ENCODE measurements at places on chromosomes 7 and 10. TPM values are rescaled to one million over a fixed set of nuclear protein-coding genes. Genes with fewer than 3 reads are reported as not detected.

GRCh38 chr10:96794836-96795733 is 37.0 kb upstream of the LCOR start:
- DNase-seq: no peak

The PRSS2 gene
- total RNA-seq: 30.0 TPM

- no peak for DNase-seq
Observed at GRCh38 chr7:27113991-27114769, 11.7 kb upstream of the HOXA2 start.

GRCh38 chr7:89027781-89028180 is 232.2 kb upstream of the TEX47 start:
- DNase-seq: no peak

DNA sequence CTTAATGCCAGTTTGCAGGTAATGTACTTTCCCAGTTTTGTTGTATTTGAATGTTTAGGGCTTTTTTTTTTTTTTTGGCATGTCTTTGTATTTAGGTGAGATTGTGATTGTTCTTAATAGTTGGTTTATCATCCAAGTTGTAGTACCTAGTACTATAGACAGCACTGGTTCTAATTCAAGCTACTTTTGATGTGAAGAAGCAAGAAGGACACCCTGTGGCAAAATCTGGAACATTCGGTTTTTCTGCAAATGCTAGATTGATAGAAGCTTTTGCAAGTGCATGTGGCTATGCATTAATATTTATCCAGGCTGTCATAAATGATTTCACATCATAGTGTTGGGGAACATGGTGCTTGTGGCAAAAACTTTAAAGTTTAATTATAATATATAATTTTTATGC is 248.9 kb downstream of the FOXP2 start:
- DNase-seq: no peak

- DNase-seq: no peak
Observed at GRCh38 chr7:38276096-38276877, 2.9 kb upstream of the TARP start.

DNA sequence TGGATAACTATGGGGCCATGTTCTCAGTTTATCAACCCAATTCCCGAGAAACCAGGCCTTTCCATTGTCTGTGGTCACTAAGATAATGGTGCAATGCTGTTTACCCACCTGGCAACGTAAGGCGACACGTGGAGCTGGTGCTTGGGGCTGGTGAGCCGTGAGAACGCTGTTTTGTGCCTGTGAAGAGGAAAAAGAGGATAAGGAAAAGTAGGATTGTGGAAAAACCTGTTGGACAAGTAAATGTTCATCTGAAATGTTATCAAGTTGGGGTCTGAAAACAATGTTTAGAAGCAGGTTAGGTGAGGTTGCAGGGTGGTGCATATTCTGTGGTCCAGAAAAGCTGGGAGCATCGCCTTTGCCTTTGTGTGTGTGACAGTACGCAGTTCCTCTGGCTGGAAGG is 88.5 kb downstream of the PPP1R17 start:
- DNase-seq: no peak

The IRF5 gene
- 15.4 TPM for total RNA-seq

The FZD1 gene
- total RNA-seq: 0.26 TPM

GRCh38 chr7:120996333-120996987 is 7.9 kb downstream of the CPED1 start:
- peak; percentile 9 for DNase-seq

DNA sequence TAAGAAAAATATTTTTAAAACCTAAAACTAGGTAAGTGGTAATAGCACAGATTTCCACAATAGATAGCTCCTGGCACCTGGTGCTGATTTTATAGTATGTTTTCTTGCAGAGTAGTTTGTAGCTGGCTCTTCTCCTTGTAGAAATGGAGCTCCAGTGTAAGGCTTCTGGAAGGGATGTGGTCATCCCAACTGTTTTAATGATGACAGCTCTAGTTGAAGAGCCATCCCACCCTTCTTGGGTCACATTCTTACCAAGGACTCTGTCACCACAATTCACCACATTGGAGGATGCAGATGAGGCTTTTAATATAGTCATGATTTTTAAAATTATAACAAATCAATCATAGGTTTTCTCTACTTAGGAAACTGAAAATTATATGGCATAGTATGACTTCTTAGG is 31.0 kb downstream of the TES start:
- no peak for DNase-seq

DNA sequence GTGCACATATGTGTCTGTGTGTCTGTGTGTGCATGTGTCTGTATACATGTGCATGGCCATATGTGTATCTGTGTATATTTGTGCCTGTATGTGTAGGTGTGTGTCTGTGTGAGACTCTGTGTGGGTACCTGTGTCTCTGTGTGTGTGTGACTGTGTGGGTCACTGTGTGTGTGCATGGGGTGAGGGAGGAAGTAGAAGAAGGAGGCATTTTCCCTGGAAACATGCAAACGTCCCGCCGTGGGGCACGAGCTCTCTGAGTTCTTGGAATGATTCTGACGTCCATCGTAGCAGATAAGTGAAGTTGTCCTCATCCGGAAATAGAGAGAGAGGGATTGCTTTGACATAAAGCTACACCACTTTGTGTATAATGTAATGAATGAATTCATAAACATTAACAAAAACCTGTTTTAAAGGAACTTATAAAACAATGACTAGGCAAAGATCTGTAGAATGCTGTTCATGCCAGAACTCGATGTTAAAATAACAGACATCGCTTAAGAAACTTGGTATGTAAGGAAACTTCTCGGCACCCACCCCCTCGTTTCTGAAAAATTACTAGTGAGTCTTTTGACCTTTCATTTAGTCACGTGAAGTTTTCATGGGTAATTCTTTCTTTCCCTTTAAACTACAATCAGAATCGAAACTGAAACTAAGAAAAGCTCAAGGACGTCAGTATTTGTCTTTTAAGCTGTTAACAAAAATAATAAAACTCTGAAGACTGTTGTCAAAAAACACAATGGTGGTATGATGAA is 43.6 kb upstream of the KLF6 start:
- DNase-seq: peak; percentile 49

GRCh38 chr7:2880874-2881533 is 36.9 kb upstream of the GNA12 start:
- no peak for DNase-seq

DNA sequence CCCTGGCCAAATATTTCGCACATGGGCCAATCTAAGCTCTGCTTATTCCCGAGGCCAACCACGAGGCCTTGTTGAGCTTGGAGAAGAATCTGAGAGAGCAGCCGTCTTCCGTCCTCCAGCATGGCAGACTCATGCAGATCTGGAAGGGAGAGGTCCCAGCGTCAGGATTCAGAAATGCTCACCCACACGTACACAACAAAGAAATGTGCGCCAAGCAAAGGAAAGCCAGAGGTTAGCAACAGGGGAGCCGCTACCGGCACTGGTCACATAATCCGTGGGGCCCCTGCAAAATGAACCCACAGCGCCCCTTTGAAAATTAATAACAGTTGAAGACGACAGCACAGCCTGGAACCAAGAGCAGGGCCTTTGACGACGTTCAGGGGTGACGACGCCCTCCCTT is 25.4 kb upstream of the PRKAG2 start:
- DNase-seq: no peak

The SLC35G1 gene
- total RNA-seq: 4.4 TPM

GRCh38 chr7:107446531-107446930 is 23.3 kb upstream of the GPR22 start:
- DNase-seq: no peak

DNA sequence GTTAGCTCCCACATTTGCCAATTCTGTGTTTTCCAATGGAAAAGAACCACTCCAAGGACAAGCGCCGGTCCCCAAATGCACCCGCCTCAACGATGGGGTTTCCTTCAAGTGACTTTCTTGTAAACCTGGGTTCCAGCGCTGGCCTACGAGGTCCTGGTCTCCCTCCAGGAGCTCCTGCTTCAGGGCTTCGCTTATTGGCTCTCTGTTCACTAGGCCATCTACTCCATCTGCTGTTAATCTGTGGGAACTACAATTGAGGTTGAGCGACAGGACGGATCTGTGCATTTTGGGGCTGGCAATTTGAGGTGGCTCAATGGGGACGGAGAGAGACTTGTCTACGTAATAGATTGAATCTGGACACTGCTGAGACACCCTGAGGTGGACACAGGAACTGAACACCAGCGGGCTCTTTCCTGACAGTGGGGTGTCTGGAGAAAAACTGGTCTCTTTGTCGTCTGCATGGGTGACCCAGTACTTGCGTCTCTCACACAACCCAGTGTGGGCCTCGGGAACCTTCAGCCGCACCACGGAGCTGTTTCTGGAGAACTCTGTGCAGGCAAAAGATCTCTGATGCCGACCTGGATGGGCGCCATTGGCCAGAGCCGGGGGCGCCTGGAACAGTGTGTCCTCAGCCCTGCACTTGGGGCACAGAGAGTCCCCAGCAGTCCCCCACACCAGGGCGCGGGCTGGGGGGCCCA is 115.9 kb upstream of the ADAM12 start:
- DNase-seq: no peak

The AKR1C3 gene
- 0.49 TPM for total RNA-seq

GRCh38 chr10:82953331-82953730 is 1078.3 kb downstream of the NRG3 start:
- no peak for DNase-seq

DNA sequence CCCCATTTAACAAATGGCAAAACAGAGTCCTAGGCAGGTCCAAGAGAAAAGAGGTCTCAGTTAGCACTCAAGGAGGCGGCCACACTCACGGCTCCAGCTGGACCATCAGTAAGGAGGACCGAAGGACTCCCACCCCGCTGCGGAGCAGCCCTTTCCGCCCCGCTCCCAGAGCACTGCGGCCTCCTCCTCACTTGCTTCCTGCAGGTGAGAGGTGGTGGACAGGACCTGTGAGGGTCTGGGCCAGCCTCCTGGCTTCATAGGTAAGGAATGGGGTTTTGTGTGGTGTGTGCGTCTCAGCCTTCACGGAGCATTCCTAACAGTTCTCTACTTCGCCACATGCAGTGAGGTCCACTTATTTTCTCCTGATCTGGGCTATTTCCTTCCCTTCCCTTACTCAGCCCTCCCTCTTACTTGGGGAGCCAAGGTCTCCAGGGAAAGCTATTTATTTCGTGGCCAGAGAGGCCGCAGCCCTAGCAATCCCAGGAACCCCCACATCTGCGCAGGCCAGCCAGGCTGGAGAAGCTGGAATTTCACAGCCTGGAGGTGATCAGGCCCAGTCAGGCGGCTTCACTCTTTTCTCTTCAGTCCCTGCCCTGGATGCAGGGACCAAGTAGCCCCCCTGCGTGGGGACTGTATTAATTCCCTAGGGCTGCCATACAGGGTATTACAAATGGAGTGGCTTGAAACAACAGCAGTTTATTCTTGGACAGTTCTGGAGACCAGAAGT is 45.9 kb downstream of the ZNF783 start:
- no peak for DNase-seq

The SPDYE16 gene
- not detected for total RNA-seq

The CCL24 gene
- not detected for total RNA-seq

GRCh38 chr10:121818599-121818998 is 109.2 kb downstream of the ATE1 start:
- no peak for DNase-seq

The SLC26A3 gene
- total RNA-seq: 0.19 TPM

- DNase-seq: no peak
Observed at GRCh38 chr10:31381766-31382316, 62.8 kb downstream of the ZEB1 start.

GRCh38 chr10:131751827-131752775 is 148.7 kb upstream of the PPP2R2D start:
- DNase-seq: no peak

DNA sequence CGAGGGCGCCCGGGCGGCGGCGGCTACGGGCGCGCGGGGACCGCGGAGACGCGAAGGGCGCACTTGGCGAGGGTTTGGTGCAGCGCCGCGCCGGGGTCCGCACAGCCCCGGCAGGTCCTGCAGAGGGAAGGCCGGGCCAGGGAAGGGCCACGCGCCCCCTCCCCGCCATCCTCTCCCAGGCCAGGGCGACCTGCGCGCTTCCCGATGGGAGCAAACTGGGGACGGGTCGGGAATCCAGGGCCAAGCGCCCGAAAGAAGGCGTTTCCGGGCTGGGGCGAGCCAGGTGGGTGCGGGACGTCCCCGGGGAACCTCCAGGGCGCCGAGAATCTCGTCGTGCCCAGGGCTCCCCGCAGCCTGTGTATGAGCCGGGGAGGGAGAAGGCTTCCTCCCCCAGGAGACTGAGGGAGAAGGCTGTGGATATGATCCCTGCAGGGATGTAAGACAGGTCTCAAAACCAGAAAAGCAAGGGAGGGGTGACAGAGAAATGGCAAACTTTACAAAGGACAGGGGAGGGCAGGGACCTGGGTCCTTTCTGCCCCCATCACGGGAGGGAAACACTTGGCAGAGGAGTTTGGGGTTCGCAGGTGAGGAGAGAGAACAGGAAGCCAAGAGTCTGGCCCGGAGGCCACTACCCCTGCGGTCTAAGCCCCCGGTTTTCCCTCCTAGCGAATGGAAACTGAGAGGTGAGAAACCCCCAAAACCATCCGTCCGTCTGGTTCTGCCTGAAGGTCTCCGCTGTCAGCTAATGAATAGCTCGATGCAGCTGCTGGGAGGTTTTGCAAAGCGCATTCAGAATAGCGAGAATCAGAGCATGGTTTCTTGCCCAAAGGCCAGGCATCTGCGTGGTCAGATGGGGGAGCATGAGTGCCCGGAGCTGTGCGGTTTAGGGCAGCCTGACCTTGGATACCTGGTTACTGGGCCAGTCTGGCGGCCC is 674 bp downstream of the AMZ1 start:
- DNase-seq: no peak

- no peak for DNase-seq
Observed at GRCh38 chr7:15620491-15621185, 58.8 kb upstream of the AGMO start.

The PNLIPRP3 gene
- not detected for total RNA-seq

The CCDC186 gene
- total RNA-seq: 10.5 TPM

DNA sequence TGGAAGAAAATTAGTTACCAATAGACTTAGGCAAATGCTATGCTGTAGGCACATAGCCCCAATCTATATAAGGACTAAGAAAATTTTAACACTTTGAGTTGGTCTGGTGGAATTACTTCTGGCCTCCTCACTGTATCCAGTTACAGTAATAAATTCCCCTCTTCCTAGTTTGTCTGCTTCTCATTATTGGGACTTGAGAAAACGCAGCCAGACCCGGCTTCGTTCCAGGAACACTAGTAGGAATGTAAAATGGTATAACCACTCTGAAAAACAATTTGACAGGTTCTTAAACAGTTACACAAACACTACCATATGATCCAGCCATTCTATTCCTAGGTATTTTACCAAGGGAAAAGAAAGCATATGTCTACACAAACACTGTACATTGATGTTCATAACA is 150.2 kb downstream of the VPS50 start:
- no peak for DNase-seq

DNA sequence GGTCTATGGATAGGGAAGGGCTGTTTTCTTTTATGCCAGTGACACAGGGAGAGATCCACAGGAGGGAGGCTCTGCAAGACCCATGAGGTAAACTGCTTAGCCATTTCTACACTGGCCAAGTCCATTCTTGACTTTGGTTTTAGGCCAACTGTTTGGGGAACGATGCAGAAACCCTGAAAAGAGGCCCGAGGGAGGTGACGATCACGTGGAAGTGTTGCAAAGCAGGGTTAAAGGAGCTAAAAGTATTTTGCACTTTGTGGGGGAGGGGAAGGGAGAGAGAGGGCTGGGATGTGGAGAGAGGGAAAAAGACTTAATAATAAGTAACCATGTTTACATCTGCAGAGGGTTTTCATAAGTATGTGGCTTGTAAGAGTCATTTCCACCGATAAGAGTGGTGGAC is 239.7 kb downstream of the EMX2 start:
- no peak for DNase-seq

GRCh38 chr7:54664235-54665228 is 94.5 kb downstream of the SEC61G start:
- no peak for DNase-seq

The NRBF2 gene
- 21.6 TPM for total RNA-seq

The FKBP9 gene
- 0.58 TPM for total RNA-seq

The TRIL gene
- total RNA-seq: not detected

The WIPF3 gene
- total RNA-seq: not detected

The PDE6C gene
- not detected for total RNA-seq
